Brain pericyte (primary cell): ENCODE measurements at places on chromosomes 4 and X.

GRCh38 chr4:101334963-101335572 is 12.3 kb downstream of the PPP3CA start:
- DNase-seq, result no peak

GRCh38 chr4:16496501-16496900 is 270.2 kb upstream of the TAPT1 start:
- DNase-seq, result no peak

DNA sequence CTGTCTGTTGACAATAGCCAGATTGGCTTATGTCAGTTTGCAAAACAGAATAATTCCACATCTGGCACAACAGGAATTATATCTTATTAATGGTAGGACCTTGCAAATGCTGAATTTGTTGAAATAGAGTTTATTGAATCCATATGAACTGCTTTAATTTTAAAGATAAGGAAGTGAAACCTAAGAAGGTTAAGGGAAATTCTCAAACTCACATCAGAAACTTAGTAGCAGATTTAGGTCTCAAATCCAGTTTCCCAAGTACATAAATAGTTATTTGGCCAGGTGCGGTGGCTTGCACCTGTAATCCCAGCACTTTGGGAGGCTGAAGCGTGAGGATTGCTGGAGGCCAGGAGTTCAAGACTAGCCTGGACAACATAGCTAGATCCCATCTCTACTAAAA is 117.1 kb downstream of the HNRNPD start:
- no peak for DNase-seq

- no peak for DNase-seq
Observed at GRCh38 chrX:72479324-72480274, 93.0 kb downstream of the HDAC8 start.

DNA sequence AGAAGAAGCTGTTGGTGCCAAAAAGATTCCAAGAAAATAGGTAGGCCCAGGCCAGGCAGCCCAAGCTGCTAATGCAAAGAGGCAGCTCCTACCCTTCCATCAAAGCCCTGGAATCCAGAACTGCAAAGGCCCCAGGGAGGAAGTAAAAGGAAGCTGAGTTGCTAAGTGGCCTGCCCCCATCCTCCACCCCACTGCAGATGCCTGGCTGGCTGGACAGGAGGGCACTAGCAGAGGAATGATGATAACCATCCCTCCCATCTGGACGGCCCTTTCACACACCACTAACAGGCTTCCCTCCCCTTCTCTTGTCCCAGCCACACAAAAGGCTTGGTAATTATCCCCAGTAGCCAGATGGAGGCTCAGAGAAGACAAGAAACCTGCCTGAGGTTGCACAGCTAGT is 32.4 kb upstream of the PJA1 start:
- no peak for DNase-seq

GRCh38 chr4:76012388-76012801 is 5.1 kb upstream of the CXCL9 start:
- no peak for DNase-seq

GRCh38 chr4:40314951-40315350 is 20.2 kb upstream of the CHRNA9 start:
- no peak for DNase-seq

DNA sequence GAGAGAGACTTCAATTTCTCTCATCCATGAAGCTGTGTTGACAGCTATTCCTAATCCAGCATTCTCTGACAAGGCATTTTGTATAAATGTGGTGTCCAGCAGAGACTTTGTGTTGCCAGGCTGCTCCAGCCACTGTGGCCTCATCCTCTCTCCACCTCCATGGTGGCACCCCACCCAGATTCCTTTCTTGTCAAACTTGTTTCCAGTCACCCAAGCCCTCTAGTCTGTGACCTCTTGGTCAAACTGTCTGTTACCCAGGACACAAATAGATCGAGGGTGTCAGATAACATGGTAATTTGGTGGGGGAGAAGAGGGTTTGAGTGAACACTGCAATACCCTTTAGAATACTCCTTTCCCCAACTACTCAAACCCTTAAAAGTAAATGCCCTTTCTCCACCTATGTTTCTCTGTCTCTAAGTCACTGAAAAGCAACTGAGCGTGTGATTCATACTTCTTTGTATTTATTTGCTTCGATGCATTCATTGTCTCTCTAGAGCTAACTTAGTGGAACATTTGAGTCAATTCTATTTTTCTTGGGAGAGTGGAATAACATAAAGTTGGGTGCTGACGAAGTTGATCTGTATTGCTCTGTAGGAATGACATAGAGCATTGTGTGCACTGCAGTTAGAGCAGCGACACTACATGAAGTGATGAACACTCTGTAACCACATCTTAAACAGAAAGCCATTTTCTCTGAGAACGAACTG is 13.7 kb downstream of the PITX2 start:
- DNase-seq, result no peak

GRCh38 chrX:106894392-106894909 is 8.7 kb downstream of the RIPPLY1 start:
- no peak for DNase-seq

DNA sequence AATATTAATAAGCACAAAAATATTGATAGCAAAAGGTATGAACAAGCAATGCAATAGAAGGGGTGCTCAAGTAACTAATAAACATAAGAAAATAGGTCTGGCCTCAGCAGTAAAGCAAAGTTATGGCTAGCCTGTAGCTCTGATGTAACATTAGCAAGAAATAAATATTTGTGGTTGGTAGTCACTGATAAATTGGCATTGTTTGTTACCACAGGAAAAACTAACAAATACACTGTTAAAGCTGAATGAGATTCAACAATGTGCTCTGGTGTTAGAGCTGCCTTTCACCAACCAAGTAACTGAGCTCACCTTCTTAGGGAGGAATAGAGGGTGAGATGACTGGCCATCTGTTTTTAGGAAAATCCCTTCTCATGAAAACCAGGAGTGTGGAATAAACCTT is 71.4 kb downstream of the AREG start:
- no peak for DNase-seq

DNA sequence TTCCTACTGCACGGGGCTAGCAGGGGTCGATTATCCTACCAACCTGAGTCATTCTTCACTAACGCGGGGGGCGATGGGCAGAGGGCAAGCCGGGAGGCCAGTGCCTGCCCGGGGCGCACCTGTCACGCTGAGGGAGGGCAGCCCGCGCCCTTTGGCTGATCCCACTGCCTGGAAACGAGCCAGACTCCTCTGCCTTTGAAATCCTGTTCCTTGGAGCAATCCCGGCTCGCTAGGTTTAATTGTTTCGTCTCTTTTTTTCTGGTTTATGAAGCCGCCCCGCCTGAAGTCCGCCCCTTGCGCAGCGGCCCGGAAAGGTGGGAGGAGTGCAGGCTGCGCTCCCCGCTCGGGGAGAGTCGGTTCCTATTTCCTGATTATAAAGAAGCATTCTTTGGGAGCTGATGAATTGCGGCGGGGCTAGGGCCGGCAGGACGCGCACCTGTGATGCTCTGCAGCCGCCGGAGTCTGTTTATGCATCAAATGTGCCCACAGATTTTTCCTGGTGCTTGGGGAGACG is 484.2 kb downstream of the BCOR start:
- no peak for DNase-seq

GRCh38 chr4:37902212-37902611 is 11.3 kb downstream of the TBC1D1 start:
- DNase-seq, result no peak

DNA sequence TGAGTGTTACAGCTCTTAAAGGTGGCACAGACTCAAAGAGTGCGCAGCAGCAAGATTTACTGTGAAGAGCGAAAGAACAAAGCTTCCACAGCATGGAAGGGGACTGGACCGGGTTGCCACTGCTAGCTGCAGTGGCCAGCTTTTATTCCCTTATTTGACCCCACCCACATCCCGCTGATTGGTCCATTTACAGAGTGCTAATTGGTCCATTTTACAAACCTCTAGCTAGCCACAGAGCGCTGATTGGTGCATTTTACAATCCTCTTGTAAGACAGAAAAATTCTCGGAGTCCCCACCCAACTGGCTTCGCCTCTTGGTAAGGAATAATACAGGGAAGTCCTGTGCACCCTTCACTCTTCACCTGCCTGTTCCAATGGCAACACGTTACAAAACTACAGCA is 1.9 kb upstream of the SHROOM2 start:
- DNase-seq, result no peak

GRCh38 chr4:150816491-150816890 is 198.6 kb downstream of the LRBA start:
- no peak for DNase-seq

- DNase-seq, result no peak
Observed at GRCh38 chr4:24956763-24957162, 43.9 kb upstream of the CCDC149 start.

- DNase-seq, result no peak
Observed at GRCh38 chr4:104494185-104494584, 509 bp downstream of the CXXC4 start.

GRCh38 chrX:47206316-47206715 is 12.2 kb upstream of the CDK16 start:
- DNase-seq, result no peak

DNA sequence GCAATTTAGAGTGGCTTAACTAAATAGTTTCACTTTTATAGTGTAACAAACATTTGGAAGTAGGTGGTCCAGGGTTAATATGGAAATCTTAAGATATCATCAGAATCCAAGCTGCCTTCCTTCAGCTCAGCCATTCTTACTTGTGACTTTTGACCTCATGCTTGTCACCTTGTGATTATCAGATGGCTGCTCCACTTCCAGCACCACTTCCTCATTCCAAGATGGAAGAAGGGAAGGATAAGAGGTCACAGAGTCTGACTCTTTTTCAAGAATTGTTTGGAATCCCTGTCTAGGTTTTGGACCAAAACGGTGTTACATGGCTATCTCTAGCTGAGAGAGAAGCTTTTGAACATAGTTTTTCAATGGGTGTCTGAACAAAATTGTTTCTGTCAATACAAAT is 39.9 kb downstream of the MTTP start:
- DNase-seq, result no peak

- DNase-seq, result no peak
Observed at GRCh38 chr4:61212788-61213187, 12.7 kb downstream of the ADGRL3 start.

GRCh38 chr4:105453550-105454205 is 20.2 kb downstream of the PPA2 start:
- DNase-seq, result no peak

GRCh38 chrX:116342903-116343302 is 93.5 kb upstream of the SLC6A14 start:
- DNase-seq, result no peak

DNA sequence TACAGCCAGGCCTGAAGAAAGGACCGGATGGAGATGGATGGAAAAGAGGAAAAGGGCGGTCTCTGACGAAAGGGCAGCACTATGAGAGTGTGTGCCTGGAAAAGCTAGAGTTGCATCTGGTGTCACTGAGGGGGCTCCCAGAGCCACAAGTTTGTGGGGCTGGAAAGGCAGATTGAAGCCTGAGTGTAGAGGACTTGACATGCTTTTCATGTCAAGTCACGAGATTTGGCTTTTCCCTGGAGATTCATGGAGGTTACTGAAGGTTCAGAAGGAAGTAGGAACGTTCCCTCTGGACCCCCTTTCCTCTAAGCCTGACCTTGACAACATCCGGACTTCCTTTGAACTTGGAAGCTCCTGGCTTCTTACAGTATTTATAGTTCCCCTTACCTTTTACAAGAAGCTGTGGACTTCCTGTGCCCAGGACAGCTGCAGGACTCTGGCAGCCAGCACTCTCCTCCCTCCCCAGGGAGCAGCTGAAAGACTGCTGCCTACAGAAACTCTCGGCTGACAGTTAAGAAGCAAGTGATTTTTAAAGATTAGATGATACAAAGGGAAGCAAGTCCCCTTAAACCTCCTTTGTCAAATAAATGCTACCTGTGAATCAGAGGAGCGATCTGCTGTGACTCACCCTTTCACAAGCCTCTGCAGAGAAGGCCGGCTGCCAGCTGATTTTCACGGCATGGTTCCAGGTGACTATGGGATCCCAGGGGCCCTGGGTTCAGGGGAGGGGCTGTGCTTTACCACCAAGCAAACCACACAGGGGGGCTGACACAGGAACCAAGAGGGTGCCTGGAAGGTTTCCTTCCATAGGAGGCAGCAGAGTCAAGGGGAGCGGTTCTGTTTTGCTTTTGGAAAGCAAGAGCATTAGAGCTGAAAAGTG is 72.9 kb upstream of the STIM2 start:
- no peak for DNase-seq

- no peak for DNase-seq
Observed at GRCh38 chr4:19736968-19737756, 514.5 kb upstream of the SLIT2 start.
